ENCODE measurements at places on chromosomes 3 and 15.

GRCh38 chr3:182567700-182568099 lies 225.6 kb upstream of the ATP11B start:
- no peak for DNase-seq

DNA sequence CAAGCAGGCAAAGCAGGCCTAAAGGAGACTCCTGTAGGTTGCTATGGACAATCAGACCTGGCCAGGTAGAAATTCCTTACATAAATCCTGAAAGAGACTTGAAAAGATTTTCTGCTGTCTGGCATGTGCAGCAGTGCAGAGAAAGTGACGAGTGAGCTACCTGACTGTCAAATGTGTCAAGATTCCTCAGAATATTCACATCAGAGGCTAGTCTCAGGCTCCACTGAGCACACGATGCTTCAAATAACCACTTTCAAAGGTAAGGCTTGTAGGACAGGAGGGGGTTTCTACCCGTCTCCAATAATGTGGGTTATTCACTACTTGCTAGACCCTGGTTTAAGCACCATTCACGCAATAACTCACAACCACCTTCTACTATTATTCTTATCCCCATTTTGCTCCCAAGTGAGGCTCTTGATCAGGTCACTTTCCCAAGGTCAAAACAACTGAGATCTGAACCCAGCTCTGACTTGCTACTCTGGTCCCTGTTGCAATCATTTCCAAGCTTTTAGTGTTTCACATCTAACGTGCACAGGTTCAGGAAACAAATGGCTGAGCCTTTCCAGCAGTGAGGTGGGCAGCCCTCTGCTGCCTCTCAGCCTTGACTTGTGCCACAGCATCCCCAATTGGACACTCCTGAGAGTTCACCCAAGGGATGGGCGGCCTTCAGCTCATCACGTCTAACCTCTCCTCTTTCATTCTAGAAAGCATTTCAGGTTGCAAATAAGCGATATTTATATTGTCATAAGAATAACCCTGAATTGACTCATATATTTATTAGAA lies 329.9 kb upstream of the WNT5A start:
- DNase-seq, result no peak

GRCh38 chr15:45640616-45641015 lies 5.8 kb downstream of the SQOR start:
- DNase-seq, result no peak

GRCh38 chr15:92796161-92796611 lies 103.9 kb upstream of the CHD2 start:
- no peak for DNase-seq

GRCh38 chr15:90056529-90056928 lies 45.7 kb downstream of the IDH2 start:
- no peak for DNase-seq

DNA sequence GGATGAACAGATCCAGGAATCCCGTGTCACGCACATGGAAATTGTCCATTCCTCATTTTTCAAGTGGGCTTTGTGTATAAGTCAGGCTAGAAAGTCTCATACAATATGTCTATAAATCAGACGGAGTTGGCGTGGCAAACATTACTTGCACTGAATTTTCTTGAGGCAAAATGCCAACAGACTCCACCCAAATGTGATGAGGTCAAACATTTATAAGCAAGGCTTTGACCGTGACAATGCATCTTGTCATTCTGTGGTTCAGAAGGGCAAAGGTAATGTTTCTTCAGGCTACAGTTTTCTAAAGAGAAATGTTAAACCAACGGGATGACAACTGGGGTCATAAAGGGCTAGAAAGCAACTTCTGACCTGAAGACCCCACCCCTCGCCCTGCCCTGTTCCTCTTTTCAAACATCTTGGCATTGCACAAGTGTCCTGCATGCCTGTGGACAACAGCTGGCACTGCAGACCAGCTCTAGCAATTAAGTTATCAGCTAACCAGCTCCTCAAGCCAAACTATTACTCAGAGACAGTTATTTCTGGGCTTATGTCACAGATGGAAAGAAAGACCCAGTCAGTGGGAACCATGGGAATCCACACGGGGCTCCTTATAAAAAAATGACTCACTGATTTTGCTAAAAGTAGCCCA lies 36.5 kb upstream of the SPTBN5 start:
- DNase-seq, result no peak

- no peak for DNase-seq
These were observed 132.2 kb downstream of the ASB7 start for GRCh38 chr15:100734586-100734985.

DNA sequence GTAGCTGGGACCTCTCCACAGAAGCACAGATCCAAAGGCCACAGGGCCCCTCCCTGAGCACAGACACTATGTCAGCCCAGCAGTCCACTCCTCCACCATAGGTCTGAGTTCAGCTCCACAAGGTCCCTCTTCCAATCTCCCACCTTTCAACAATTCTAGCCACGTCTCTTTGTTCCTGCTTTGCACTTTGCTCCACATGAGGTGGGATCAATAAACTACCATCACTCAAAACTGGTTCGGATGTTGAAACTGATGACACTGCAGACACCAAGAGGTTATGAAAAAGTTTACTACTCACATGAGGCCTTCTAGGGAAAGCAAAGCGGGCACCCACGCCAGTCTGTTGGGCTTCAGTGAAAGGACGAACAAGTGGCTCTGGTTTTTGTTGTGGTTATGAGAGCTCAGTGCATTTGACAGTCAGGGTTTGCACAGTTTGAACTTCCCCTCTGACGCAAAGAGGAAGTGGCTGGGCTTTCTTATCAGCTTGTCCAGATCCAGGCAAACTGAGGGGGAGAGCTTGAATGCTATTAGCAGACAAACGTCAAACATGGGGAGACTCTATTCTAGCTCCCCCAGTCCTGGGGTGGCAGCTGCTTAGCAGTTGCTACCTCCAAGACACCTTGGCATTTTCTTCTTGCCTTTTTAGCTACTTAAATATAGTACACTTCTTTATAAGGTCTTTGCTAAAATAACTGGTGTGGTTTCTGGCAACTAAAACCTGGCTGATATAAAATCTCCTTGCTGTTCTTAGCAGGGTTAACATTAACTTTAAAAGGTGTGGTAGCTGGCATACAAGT lies 37.8 kb downstream of the ZNF445 start:
- peak; percentile 48 for DNase-seq

- DNase-seq, result no peak
These were observed 19.1 kb downstream of the RNF13 start for GRCh38 chr3:149832086-149832485.
